ENCODE measurements at places on chromosomes 16 and 17.

DNA sequence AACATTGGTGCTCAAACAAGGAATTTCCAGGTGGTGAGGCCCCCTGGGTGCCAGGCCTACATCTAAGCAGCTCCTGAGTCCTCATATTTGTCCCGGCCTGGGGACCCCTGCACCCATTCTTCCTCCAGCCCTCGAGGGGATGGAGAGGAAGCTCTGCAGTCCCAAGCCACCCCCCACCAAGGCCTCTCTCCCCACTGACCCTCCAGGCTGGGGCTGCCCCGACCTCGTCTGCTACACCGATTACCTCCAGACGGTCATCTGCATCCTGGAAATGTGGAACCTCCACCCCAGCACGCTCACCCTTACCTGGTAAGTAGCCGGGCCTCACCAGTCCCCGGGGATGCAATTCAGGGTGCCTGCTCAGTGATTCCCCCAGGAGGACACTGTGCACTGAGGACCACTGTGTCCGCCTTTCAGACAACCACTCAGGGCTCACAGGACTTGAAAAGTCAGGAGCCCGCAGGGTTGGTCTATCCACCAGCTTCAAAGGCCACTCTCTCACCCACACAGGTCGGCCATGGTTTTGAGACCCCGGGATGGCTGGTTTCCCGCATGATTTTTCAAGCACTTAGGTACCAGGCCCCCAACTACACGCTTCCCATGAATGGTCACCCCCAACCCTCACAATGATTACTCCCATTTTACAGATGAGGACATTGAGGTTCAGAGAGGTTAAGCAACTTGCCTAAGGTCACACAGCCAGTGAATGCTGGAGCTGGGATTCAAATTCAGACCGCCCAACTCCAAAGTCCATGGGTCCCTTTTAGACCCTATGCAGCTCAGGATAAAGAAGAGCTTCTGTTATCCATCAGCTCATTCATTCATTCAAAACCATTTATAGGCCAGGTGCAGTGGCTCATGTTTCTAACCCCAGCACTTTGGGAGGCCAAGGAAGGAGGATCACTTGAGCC lies 32.4 kb downstream of the IL21R start:
- DNase-seq = no peak

GRCh38 chr16:68236137-68236825 lies 354 bp upstream of the ESRP2 start:
- peak; percentile 80 for DNase-seq

DNA sequence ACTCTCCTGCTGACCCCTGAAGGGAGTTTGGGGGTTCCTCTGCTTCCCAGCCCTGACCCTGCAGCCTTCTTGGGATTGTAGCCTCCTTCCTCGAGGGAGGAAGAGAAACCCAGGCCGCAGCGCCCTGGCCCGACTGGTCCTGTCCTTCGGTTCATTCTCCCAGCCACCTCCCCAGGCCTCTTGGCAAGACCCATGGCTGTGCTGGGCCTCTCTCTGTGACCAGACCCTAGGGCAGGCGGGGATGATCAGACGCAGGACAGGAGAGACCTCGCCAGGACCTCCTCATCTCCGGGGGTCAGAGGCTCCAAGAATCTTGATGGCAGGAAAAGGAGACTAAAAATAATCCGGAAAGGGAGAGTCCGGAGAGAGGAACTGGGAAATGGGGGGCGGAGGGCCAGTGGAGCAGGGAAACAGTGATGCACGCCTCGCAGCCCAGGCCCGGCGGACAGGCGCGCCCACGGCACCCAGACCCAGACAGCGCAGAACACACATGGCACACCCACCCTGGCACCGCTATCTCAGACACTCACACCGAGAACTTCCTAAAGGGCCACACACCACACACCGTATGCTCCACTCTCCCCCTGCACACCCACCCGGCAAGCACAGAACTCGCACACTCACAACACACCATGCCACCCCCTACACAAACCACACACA lies 1.2 kb downstream of the ARHGEF15 start:
- no peak for DNase-seq

DNA sequence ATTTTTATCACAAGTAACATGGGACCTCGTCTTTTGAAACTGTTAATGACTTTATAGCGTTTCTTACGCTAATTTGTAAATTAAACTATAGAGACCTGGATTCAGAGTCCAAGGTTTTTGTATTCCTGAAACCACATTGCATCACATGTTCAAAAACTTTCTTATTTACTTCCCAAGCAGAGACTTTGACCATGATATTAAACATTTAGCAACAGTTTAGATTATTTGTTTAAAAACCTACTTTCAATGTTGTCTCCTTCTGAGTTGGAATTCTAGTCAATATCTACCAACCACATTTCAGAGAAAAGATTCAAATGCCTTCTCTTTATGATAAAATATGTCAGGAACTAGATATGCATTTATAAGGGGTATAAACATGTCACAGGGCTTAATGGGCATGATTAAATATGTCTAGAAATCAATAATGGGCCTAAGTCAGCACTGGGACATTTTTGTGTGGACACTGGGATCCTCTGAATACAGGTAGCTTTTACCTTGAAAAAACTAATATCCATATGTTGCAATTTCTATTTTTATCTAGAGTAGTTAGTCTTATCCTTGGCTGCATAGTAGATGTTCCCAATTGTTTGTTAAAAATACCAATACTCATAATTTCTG lies 6.3 kb upstream of the APOH start:
- DNase-seq = no peak

- DNase-seq = no peak
Measured at GRCh38 chr16:85637061-85637807, 24.1 kb downstream of the GSE1 start.

- DNase-seq = no peak
Measured at GRCh38 chr17:8831234-8831849, 32.2 kb upstream of the MFSD6L start.

- no peak for DNase-seq
Measured at GRCh38 chr17:20960871-20961270, 81.9 kb downstream of the USP22 start.

- no peak for DNase-seq
Measured at GRCh38 chr16:87697792-87698191, 68.0 kb downstream of the KLHDC4 start.

- no peak for DNase-seq
Measured at GRCh38 chr16:83272843-83273242, 534.9 kb upstream of the HSBP1 start.

DNA sequence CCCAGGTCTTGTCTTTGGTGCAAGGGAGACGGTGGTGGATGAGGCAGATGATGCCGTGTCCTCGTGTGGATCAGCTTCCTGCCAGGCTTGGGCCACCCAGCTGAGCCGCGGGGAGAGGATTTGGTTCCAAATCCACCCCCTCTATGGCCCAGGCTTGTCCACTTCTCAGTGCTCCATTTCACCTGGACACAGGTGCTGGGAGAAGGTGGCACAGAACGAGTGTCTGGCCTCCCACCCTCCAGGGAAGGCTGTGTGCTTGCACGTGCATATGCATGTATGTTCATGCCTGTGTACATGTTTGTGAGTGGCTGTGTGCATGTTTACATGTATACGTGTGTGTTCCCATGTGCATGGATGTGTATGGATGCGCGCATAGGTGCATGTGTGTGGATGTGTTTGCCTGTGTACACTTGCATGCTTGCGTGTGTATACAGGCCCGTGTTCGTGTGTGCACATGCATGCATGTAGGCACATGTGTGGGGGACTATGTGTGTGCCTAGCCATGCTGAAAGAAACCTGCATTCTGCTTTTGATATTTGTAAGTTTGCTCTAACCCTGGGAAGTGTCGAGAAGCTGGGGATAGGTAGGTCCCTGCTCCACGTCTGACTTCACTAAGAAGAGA lies 196.3 kb downstream of the IRF8 start:
- DNase-seq = no peak

DNA sequence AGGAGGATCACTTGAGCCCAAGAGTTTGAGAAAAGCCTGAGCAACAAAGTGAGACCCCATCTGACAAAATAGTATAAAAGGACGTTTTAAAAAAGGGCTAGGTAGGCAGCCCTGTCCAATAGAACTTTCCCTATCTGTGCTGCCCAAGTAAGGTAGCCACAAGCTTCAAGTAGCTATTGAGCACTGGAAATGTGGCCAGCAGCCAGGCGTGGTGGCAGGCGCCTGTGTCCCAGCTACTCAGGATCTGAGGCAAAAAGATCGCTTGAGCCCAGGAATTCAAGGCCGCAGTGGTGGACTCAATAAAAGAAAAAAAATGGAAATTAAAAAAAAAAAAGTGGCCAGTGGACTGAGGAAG lies 1.5 kb upstream of the NQO1 start:
- no peak for DNase-seq

- DNase-seq = no peak
Measured at GRCh38 chr17:7673239-7673638, 14.1 kb downstream of the TP53 start.

- DNase-seq = no peak
Measured at GRCh38 chr16:14240219-14240843, 169.2 kb downstream of the MRTFB start.

- no peak for DNase-seq
Measured at GRCh38 chr17:79262624-79263023, 188.0 kb downstream of the ENGASE start.

DNA sequence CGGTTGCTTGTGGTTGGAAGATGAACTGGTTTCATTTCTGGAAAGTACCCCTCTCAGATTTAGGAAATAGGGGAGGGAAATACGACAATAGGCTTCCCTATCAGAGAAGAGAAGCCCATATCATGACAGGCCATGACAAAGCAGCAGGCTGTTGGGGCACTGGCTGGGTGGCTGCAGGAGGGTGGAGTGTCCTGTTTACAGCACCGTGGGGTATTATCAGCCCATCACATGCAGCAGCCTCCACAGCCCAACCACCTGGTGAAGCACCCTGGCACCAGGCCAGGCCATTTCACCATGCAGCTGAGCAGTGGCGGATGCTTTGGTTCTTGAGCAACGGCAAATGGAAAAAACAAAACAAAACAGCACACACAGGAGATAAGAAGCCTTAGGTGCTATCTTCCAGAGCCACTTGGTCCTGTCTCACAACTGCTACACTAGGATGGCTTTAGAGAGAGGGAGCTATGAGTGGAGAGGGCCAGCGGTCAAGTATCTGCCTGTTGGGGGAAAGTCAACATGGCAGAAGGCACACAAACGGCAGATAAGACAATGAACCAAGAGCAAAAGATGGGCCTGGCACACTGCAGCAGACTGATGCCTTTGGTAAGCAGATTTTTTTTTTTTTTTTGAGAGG lies 24.2 kb downstream of the FAM117A start:
- DNase-seq = peak; percentile 88

GRCh38 chr16:89759746-89760340 lies 38.5 kb downstream of the ZNF276 start:
- DNase-seq = no peak

DNA sequence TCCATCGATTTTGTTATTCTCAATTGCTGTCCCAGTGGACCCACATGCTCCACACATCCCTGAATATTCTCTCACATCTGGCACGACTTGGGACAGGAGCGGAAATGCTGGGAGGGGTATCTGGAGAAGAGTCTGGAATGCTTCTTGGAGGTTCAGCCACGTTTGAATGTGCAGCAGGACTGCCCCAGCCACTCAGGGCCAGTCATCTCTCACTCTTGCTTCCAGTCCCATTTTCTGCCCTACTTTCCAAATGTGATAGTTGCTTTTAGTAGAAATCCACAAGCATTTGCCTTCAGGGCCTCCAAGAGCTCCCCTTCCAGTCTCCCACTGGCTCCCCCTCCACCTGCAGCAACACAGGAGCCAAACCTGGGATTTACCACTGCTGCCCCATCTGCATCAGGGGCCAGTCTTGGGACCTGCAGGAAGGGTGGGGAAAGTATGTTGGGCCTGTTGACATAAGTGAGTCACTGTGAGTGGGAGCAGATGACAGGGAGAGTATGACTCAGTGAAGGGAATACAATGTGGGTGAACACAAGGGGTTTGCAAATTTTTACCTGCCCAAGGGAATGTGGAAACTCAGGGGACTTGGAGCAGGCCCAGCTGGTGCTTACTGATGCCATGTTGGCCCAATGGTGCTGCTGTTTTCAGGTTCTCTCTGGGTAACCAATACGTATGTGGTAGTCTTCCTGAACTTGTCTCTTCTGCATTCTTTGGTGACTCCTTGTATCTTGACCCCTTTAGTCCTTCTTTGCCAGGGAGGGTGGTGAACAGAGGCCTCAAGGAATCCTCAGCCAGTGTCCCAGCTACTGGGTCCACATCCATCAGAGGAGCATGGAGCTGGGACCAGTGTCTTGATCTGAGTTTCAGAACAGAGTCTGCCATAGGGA lies 78.8 kb upstream of the CRHR1 start:
- DNase-seq = no peak

GRCh38 chr16:50335196-50335958 lies 33.4 kb downstream of the BRD7 start:
- no peak for DNase-seq

DNA sequence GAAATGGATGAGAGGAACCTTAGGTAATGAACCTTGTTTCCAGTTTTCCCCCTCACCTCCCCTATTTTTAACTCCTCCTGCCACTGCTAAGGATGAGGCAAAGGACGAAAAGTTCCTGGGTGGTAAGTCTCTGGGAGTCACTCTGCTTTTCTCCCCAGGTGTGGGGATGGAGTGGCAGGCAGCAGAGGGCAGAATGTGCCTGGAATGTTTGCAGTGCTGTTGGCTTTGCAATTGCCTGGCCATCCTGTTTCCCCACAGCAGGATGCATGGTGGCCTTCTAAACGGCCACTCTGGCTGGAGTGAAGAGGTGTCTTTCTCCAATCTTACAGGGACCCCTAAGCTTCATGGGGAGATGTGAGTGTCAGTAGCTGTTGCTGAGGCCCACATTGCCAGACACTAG lies 432.5 kb upstream of the ZFHX3 start:
- no peak for DNase-seq

DNA sequence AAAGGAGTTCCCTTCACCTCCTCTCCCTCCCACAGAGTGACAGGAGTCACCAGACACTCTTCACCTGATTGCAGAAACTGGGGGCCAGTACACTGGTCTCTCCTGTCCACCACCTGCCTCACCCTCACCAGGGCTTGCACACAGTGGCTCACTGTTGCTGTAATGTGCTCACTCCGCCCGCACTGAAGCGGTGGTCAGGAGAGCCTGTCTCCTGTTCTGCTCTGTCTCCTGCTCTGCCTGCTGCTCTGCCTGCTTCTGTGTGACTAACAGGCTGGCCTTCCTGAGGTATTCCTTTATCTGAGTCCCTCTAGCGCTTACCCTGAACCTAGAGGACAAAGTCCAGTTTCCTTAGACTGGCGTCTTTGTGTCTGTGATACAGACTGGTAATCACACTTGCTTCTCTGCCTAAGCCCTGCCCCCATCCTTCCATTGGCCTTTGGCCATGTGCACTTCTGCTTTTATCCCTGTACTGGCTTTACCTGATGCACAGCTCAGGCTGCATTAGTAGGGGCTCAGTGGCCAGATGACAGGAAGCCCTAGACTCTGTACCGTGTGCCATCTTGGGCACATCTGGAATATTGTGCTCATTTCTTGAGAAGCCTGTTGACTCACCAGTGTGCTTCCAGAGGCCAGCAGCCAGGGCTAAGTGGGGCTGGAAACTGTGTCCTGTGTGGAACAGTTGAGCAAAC lies 13.3 kb downstream of the PROCA1 start:
- DNase-seq = no peak
